Peyer's patch (tissue), 4 donors: ENCODE measurements at places on chromosomes 6 and 20. TPM values are rescaled to one million over a fixed set of nuclear protein-coding genes. Genes with fewer than 3 reads are reported as not detected.

- H3K4me3 ChIP-seq, result no peak overlapping the region
- H3K36me3 ChIP-seq, result no peaks in the 10 kb centered on the region
- DNase-seq, result no peak
- no peaks in the 10 kb centered on the region for H3K27me3 ChIP-seq
- H3K4me1 ChIP-seq, result no peaks in the 10 kb centered on the region
These were observed 321.5 kb upstream of the SASH1 start for GRCh38 chr6:148021165-148021564.

- no peaks in the 10 kb centered on the region for H3K27me3 ChIP-seq
- no peak for DNase-seq
- no peak overlapping the region for H3K27ac ChIP-seq
- H3K36me3 ChIP-seq, result no peaks in the 10 kb centered on the region
- no peak overlapping the region for H3K4me3 ChIP-seq
- no peaks in the 10 kb centered on the region for H3K4me1 ChIP-seq
These were observed 15.0 kb upstream of the NKX2-2 start for GRCh38 chr20:21528870-21529269.

GRCh38 chr20:49291200-49291599 is 13.3 kb upstream of the ZNFX1 start:
- H3K4me1 ChIP-seq, result no peaks in the 10 kb centered on the region
- H3K27me3 ChIP-seq, result no peaks in the 10 kb centered on the region
- no peak overlapping the region for H3K4me3 ChIP-seq
- DNase-seq, result no peak
- H3K27ac ChIP-seq, result no peak overlapping the region

DNA sequence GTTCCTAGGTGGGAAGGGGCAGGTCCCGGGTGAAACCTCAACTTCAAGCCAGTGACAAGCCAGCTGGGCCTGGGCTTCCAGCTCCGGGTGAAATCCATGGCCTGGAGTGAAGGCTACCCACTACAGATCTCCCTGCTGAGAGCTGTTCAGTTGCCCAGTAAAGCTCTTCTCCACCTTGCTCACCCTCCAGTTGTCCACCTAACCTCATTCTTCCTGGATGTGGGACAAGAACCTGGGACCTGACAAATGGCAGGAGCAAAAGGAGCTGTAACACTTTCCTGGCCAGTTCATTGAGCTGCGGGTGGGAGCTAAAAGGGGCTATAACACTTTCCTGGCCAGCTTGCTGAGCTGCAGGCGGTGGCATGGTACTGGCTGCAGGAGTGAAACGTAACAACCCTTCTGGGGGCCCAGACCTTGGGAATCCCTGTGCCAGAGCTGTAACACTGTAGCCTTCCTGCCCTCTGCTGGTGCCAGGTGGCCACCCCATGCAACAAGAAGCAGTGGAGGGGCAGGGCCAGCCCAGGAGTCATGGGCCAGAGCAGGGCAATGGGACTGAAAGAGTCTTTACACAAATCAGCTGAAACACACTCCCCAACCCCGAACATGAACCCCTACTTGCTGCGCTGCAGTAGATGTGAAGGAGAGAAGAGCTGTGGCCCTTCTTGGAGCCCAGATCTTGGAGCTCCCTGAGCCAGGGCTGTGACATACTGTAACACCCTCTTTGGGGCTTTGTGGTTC is 3.6 kb upstream of the HINT3 start:
- no peaks in the 10 kb centered on the region for H3K36me3 ChIP-seq
- H3K27me3 ChIP-seq, result no peaks in the 10 kb centered on the region
- DNase-seq, result peak; percentile 55

- H3K27me3 ChIP-seq, result no peaks in the 10 kb centered on the region
- H3K4me3 ChIP-seq, result no peak overlapping the region
- H3K36me3 ChIP-seq, result no peaks in the 10 kb centered on the region
These were observed 73.3 kb downstream of the MAN1A1 start for GRCh38 chr6:119276211-119276610.

DNA sequence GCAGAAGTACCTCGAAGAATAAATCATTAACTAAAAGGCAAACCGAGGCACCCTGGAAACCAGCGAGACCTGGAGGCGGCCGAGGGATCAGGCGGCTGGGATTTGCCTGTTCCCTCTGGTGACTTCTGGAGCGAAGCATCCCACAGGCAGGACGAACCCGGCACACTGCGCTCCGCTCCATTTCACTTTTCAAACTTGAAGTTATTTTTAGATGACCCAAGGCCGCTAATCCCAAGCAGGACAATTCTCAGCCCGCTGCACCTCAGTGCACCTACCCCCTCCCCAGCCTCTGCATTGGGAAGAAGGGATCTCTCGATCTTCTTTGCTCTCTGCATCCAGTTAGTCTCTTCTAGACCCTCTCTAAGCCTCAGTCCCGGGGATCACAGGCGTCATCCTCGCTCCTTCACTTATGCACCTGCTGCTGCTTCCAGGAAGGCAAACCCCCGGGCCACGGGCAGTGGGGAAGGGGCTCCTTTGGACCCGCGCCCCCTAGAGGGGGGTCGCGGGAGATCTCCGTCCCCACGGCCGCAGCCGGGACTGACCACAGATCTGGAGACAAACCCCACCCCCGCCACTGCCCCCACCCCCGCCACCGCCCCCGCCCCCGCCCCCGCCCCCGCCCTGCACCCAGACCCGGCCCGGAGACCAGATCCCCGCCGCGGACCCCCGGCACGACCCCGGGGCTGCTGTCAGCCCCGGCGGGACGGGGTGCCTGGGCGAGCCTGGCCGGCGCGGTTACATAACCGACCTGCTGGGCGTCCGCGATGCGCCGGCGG is 636 bp downstream of the RCAN2 start:
- peak overlapping the region; percentile 54 for H3K27ac ChIP-seq
- H3K4me1 ChIP-seq, result no peaks in the 10 kb centered on the region
- no peak for DNase-seq
- no peaks in the 10 kb centered on the region for H3K36me3 ChIP-seq
- H3K27me3 ChIP-seq, result no peaks in the 10 kb centered on the region
- peak overlapping the region; percentile 75 for H3K4me3 ChIP-seq

GRCh38 chr6:130852844-130853554 is 25.8 kb downstream of the SMLR1 start:
- DNase-seq, result no peak
- peaks cover 3% of the 10 kb centered on the region for H3K36me3 ChIP-seq
- no peaks in the 10 kb centered on the region for H3K4me1 ChIP-seq
- H3K4me3 ChIP-seq, result no peak overlapping the region
- H3K27ac ChIP-seq, result no peak overlapping the region

GRCh38 chr20:43565758-43566104 is 6.9 kb downstream of the SGK2 start:
- H3K4me1 ChIP-seq, result no peaks in the 10 kb centered on the region
- no peaks in the 10 kb centered on the region for H3K27me3 ChIP-seq
- H3K27ac ChIP-seq, result no peak overlapping the region
- no peaks in the 10 kb centered on the region for H3K36me3 ChIP-seq
- H3K4me3 ChIP-seq, result no peak overlapping the region
- DNase-seq, result no peak

GRCh38 chr20:58691773-58692578 is 624 bp upstream of the NPEPL1 start:
- H3K4me1 ChIP-seq, result peaks cover 3% of the 10 kb centered on the region
- H3K27me3 ChIP-seq, result no peaks in the 10 kb centered on the region
- H3K27ac ChIP-seq, result peak overlapping the region; percentile 76
- H3K36me3 ChIP-seq, result peaks cover 19% of the 10 kb centered on the region
- DNase-seq, result no peak

GRCh38 chr20:25394996-25395395 is 4.4 kb upstream of the ABHD12 start:
- H3K4me3 ChIP-seq, result no peak overlapping the region
- H3K4me1 ChIP-seq, result no peaks in the 10 kb centered on the region
- H3K27ac ChIP-seq, result no peak overlapping the region
- H3K27me3 ChIP-seq, result no peaks in the 10 kb centered on the region
- DNase-seq, result no peak
- H3K36me3 ChIP-seq, result no peaks in the 10 kb centered on the region

DNA sequence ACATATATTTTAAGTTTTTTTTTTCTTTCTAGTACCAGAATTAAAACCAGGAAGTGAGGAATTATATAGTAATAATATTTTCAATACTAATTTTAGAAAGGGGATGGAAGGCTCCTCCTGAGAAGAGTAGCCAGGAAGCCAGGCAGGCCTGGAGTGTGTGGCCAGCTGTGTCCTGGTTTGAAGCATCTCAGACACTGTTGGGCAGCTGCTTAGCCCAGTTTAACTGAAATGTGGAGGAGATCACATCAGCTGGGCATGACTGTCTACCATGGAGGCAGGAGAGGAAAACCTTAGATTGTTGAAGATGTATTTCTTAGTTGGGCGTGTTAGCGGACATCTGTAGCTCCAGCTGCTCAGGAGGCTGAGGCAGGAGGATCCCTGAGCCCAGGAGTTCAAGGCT is 142.2 kb downstream of the ARID1B start:
- no peaks in the 10 kb centered on the region for H3K36me3 ChIP-seq
- no peak overlapping the region for H3K27ac ChIP-seq
- DNase-seq, result no peak
- H3K27me3 ChIP-seq, result no peaks in the 10 kb centered on the region

GRCh38 chr6:90790058-90790457 is 203.2 kb upstream of the MAP3K7 start:
- H3K27me3 ChIP-seq, result no peaks in the 10 kb centered on the region
- H3K36me3 ChIP-seq, result no peaks in the 10 kb centered on the region
- DNase-seq, result no peak
- H3K4me3 ChIP-seq, result no peak overlapping the region

DNA sequence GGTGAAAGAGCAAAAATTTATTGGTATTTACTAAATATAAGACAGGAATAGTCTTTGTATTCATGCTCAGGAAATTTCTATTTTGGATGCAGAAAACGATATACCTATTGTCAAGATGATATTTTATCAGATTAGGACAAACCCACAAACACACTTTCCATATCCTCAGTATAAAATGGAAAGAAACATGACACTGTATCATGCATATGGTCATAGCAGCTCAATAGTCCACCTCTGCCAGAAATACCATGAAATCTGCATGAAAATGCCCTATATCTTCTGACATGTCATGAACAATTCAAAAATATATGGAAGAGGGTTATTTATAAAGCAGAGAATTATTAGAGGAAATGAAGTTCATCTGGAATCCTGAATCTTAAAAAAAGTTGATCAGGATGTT is 11.7 kb upstream of the HINT3 start:
- peak overlapping the region; percentile 92 for H3K27ac ChIP-seq
- H3K4me1 ChIP-seq, result peaks cover 42% of the 10 kb centered on the region
- no peaks in the 10 kb centered on the region for H3K36me3 ChIP-seq
- DNase-seq, result no peak

DNA sequence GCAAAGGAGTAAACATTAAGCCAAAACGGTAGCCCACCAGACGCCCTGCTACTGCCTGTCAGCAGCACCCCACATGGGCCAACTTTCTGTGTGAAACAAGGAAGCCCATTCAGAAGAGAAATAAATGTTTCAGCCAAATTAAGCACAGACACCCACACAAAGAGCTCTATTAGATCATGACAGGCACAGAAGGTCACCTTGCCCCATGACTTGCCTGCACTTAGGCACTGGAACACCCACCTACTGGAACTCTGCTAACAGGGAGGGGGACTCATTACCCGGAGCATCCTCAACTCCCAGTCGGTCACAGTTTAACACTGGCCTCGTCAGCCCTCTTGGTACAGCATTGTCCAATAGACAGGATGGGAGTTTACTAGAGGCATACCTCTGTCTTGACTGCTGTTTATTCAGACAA is 31.8 kb downstream of the GFOD1 start:
- no peak for DNase-seq
- peak overlapping the region; percentile 80 for H3K27ac ChIP-seq
- no peak overlapping the region for H3K4me3 ChIP-seq
- H3K4me1 ChIP-seq, result no peaks in the 10 kb centered on the region
- H3K36me3 ChIP-seq, result no peaks in the 10 kb centered on the region
- no peaks in the 10 kb centered on the region for H3K27me3 ChIP-seq

GRCh38 chr6:137892271-137892708 is 25.2 kb downstream of the TNFAIP3 start:
- no peak for DNase-seq
- no peaks in the 10 kb centered on the region for H3K27me3 ChIP-seq
- H3K27ac ChIP-seq, result no peak overlapping the region
- no peaks in the 10 kb centered on the region for H3K36me3 ChIP-seq

- H3K27ac ChIP-seq, result peak overlapping the region; percentile 4
- no peak overlapping the region for H3K4me3 ChIP-seq
- no peaks in the 10 kb centered on the region for H3K27me3 ChIP-seq
- H3K4me1 ChIP-seq, result no peaks in the 10 kb centered on the region
- no peak for DNase-seq
These were observed 91.1 kb downstream of the ATXN1 start for GRCh38 chr6:16670183-16670582.

DNA sequence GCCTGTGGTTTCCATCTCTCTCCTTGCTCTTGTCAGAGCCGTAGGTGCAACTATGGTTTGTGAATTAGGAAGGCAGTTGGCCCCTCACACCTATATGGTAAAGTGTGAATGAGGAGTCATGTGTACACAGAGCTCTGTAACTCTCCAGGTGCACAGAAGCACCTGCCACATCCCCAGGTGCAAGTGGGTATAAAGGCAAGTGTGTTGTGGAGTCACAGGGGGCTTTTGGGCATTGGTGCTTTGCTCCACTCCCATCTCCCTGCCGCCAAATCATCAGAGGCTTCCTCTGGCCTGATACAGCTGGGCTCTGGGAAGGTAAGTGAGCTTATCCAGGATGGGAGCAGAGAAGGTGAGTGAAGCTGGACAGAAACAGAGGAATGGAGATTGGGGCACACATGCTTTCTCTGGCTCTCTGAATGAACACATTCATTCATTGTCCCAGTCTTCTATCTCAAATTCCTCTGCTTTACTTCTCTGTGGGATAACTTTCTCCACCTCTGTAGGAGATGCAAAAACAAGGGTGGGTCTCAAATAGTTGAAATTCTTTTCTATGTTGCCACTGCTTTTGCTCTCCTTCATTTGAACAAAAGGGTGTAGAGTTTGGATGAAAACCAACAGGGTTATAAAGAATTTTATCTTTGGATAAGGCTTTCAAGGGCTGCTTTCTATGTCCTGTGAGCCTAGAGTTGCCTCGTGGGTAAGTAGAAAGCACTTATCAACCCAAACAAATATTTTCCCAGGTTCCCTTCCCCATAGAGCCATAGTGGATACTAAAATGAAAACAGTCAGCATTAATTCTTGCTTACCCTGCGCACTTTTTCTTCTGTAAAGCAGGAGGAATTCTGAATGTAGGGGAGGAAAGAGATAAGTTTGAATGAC is 45.0 kb upstream of the RIPOR2 start:
- no peaks in the 10 kb centered on the region for H3K27me3 ChIP-seq
- H3K4me3 ChIP-seq, result no peak overlapping the region
- H3K27ac ChIP-seq, result no peak overlapping the region
- H3K36me3 ChIP-seq, result no peaks in the 10 kb centered on the region
- no peak for DNase-seq
- H3K4me1 ChIP-seq, result no peaks in the 10 kb centered on the region

GRCh38 chr6:41733360-41733706 is 2.1 kb downstream of the TFEB start:
- H3K27me3 ChIP-seq, result no peaks in the 10 kb centered on the region
- peaks cover 40% of the 10 kb centered on the region for H3K4me1 ChIP-seq
- H3K27ac ChIP-seq, result peak overlapping the region; percentile 99

- H3K27me3 ChIP-seq, result no peaks in the 10 kb centered on the region
- H3K36me3 ChIP-seq, result no peaks in the 10 kb centered on the region
- no peaks in the 10 kb centered on the region for H3K4me1 ChIP-seq
These were observed 436.9 kb upstream of the MARCKS start for GRCh38 chr6:113420290-113420689.

Gene SLC35F1
- total RNA-seq, result not detected

Gene TNF
- not detected for total RNA-seq

Gene ADAT2
- 1.7 TPM for total RNA-seq

Gene GRM1
- not detected for total RNA-seq

Gene C6orf58
- not detected for total RNA-seq

Gene EIF6
- total RNA-seq, result 77.6 TPM

Gene C6orf132
- total RNA-seq, result 97.3 TPM

Gene EFCAB8
- total RNA-seq, result not detected
